ENCODE measurements at places on chromosomes 6 and 20. TPM values are rescaled to one million over a fixed set of nuclear protein-coding genes. Genes with fewer than 3 reads are reported as not detected.

DNA sequence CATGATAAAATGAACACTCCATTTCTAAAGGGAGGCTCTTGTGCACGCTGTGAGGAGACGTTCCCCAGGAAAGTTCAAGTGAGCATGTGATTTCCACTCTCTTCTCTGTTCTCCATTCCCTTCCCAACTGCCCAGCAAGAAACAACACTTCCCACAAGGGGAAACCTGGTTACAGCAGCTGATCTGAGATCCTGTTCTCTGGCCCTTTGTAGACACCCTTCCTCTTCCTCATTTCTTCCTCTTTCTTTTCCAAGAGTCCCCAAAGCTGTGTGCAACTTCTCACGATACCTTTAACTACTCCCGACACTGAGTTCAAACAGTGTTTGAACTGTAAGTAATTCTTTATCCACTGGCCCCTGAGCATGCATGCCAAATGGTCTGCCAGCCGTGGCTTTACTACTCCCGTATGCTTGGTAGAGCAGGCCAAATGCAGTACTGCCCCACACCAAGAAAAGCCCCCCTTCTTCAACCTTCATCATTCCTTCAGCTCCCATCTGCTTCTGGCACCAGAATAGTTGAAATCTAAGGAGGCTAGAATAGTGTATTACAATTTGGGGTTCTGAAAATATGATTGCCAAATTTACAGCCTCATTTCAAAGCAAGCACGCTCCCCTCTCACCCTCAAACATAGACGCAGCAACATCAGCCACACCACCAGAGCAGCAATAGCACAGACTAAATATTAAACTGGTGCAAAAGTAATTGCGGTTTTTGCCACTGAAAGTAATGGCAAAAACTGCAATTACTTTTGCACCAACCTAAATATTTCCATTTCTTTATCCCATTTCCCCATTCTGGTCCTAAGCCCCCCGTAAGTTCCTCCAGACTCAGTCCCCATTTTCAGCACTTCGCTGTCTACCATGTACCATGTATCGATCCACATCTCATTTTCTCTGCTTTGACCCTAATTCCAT is 4.3 kb downstream of the HLA-DMB start:
- DNase-seq = no peak

- DNase-seq = no peak
Measured at GRCh38 chr20:3653921-3654320, 9.3 kb downstream of the GFRA4 start.

DNA sequence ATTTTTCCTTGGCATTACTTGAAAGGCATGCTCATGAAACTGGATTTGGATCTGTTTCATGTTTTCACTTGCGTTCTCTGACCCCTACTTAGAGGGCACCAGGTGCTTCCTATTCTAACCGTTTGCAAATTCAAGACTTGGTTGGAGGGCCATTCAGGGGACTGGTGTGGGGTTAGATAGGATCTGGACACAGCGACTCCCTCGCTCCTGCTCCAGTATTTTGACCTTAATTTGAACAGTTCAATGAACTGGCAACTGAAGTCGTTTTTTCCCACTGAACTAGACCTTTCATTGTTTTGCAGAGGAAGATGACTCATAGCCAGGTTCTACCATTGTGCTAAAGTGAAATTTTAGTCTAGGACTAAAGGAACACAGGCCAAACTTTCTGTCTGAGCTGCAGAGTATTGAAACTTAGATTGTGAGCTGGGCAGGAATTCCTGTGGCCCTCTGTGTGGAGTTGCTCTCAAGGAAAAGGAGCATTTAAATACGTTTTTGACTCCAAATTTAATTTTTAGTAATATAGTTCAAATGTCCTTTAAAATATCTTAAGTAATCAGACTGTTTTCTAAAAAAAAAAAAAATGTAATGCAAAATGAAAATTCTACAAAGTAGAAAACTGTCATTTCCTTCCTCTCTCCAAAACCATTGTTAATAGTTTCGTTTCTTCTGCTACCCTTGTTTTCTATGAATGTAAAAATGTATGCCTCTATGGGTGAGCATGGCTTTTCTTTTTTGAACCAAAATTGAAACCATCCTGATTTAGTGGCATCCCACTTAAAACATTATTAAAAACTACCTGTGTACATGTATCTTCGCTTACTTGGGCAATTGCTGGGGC is 64.8 kb downstream of the UTRN start:
- no peak for DNase-seq

DNA sequence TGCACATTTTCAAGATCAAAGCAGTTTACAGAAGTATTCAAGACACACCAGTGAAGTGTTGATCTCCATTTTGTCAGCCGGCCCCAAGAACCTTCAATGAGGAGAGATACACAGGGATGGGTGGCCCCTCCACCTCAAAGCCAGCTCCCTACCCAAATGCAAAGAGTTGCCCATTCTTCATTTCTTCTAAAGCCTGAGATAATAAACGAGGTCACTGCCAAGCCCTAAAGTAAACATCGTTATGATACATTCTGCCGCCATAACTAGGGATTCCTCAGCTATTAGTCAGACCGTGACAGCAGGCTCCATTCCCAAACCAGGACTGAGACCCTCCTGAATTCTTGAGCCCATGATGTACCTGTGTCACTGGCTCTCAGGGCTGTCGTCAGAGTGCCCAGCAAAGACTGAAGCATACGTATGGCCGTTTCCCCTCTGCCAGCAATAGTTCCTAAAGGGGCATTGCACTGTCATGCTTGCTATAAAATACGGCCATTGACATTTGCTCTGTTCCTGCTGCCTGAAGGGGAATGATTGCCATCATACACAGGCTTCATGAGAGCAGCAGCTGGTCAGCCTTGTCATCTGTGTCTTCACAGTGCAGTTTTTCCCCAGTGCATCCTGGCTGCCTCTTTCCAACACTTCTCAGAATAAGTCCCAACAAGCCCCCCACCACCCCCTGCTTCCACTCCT is 41.7 kb downstream of the ISM1 start:
- no peak for DNase-seq

DNA sequence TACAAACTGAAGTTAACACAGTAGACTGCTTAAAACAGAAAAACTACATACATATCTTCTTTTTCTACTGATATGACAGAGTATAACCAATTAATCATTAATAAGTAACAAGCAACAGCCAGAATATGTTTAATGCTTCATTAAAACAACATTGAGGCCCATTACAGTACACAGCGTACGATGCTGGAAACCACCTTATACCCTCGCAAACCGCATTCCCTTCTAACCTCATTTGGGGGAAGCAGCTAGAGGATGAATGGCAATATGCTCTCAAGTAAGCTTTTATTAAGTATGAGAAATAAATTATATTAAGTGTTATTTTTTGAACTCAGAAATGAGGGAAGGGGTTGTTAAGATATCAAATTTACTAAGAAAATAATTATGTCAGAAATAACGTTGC is 142.4 kb downstream of the GMDS start:
- DNase-seq = no peak

DNA sequence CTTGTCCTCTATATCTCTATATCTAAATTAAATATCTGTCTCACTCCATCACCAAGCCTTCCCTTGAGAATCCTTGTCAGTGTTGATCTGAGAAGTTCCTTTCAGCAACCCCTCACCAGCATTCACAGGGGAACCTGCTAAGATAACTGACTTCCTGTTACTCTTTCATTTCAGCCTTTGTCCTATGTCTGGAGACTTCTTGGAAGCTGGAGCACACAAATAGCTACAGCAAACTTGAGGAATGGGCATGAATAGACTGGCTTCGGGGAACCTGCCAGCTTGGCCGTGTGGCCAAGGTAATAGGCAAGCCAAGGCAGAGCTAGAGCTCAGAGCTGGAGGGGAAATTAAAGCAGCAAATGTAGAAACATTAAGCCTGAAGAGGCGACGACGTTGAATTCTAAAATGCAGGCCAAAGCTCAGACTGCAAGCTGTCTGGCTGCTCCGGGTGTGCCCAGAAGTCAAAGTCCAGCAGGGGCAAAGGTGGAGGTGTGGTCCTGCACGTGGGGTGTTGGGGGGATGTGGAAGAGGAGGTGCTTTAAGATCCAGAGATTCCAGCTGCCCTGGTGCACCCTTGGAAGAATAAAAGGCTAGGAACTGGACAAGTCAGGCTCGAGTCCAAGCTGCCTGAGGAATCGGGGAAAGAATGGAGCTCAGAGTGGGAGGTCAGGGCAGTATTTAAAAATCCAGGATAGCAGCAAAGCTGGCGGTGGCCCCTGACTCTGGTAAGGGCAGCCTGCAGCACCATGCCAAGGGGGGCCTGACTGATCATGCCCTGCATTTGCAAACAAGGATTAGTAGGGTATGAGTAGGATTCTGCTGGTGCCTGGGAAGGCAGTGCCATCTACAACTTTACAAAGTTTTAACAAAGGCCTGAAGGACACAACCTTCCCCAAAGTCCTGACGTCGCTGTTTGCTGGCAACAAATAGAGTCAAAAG is 185.0 kb upstream of the SGK1 start:
- no peak for DNase-seq

The PAK5 gene
- total RNA-seq = not detected

The PLG gene
- not detected for total RNA-seq

The TCF15 gene
- total RNA-seq = not detected

The FRK gene
- total RNA-seq = not detected

The C4B gene
- 2.2 TPM for total RNA-seq

The ASCC3 gene
- total RNA-seq = 43.7 TPM

The CLVS2 gene
- total RNA-seq = not detected

The CGAS gene
- 21.4 TPM for total RNA-seq

The COL20A1 gene
- total RNA-seq = 0.10 TPM

The SS18L1 gene
- 13.1 TPM for total RNA-seq
